Fibroblast of villous mesenchyme (primary cell): ENCODE measurements at places on chromosomes 6 and 20. TPM values are rescaled to one million over a fixed set of nuclear protein-coding genes. Genes with fewer than 3 reads are reported as not detected.

The SLC13A3 gene
- 1.6 and 4.3 TPM in 2 replicates for total RNA-seq

- no peak for DNase-seq
Observed at GRCh38 chr20:24718696-24719095, 230.4 kb upstream of the CST7 start.

- DNase-seq: peak; percentile 43
Observed at GRCh38 chr20:41245086-41245707, 72.3 kb downstream of the ZHX3 start.

The LPIN3 gene
- total RNA-seq: 5.6 and 7.4 TPM in 2 replicates

DNA sequence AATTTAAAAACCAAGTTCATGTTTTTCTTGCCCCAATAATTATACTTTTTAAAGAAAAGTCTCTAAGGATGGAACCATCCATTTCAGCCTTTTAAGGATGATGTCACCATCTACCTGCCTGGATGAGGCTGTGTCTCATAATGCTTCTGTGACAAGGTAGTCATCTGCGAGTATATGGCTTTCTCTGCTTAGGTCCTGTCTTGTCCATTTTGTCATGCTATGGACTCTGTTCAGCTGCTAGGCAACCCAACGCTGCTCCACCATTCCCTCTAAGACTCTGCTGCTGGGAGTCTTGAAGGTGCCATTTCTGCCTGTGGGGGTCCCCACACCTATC, 459.8 kb upstream of the RUNX2 start:
- no peak for DNase-seq
